ENCODE measurements at places on chromosomes 7 and 10. TPM values are rescaled to one million over a fixed set of nuclear protein-coding genes. Genes with fewer than 3 reads are reported as not detected.

Gene HPSE2
- not detected for total RNA-seq

Gene NPC1L1
- not detected for total RNA-seq

Gene PON1
- total RNA-seq: not detected

Gene GPR158
- not detected for total RNA-seq

Gene SCART1
- 2.8 TPM for total RNA-seq

Gene ACSM6
- total RNA-seq: not detected

DNA sequence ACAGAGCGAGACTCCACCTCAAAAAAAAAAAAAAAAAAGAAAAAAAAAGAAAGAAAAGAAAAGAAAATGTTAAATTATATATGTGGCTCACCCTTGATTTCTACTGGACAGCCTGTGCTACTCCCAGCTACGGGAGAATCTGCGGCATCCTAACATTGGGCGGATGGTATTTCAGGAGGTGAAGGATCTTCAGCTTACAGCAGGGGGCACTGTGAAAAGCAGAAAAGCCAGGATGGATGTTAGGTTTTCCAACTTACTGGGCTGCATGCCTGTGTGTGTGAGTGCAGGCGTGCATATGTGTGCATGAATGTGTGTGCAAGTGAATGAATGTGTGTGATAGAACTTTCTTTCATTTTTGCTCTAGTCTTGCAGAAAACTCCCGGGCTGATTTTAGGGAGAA, 1066.5 kb downstream of the TYW1 start:
- H3K27ac ChIP-seq: no peak overlapping the region
- H3K4me3 ChIP-seq: no peak overlapping the region
- no peaks in the 10 kb centered on the region for H3K4me1 ChIP-seq
- no peaks in the 10 kb centered on the region for H3K27me3 ChIP-seq
- no peaks in the 10 kb centered on the region for H3K36me3 ChIP-seq

DNA sequence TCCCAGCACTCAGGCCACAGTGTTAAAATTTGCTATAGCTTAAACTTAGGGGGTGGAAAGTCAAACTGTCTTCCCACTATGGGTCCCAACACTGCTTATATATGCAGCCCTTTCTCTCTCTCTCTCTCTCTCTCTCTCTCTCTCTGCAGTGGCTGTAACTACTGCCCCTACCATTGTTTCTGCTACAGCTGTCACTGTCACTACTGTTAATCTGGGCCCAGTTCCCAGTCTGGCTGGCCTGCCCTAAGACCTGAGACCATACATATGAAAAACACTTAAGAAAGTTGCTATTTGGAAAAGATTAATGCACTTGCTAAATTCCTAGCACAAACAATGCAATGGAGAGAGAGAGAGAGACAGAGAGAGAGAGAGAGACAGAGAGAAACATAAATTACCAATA, 78.6 kb downstream of the THSD7A start:
- H3K36me3 ChIP-seq: no peaks in the 10 kb centered on the region
- H3K27ac ChIP-seq: no peak overlapping the region
- no peaks in the 10 kb centered on the region for H3K4me1 ChIP-seq
- H3K4me3 ChIP-seq: no peak overlapping the region

DNA sequence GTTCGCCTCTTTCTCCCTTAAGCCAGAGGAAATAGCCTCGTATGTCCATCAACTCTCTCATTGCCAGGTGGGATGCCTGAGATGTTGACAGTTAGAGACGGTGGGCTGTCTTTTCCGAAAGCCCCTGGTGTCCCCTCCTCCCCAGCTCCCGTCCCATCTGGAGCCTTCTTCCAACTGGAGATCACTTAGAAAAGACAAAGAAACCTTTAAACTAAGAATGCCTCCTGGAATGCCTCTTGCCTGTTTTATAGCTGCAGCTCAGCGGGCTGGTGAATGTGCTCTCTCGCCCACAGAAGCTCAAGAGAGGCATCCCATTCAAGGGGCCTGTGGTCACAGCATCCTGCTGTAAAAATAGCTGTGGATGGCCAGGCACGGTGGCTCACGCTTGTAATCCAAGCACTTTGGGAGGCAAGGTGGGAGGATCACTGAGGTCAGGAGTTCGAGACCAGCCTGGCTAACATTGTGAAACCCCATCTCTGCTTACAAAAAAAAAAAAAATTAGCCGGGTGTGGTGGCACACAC, 5.2 kb upstream of the MYL10 start:
- H3K36me3 ChIP-seq: no peaks in the 10 kb centered on the region
- no peak overlapping the region for H3K27ac ChIP-seq
- DNase-seq: no peak
- no peak overlapping the region for H3K4me3 ChIP-seq
- peaks cover 4% of the 10 kb centered on the region for H3K27me3 ChIP-seq

- no peaks in the 10 kb centered on the region for H3K36me3 ChIP-seq
- no peak overlapping the region for H3K4me3 ChIP-seq
- H3K27me3 ChIP-seq: no peaks in the 10 kb centered on the region
- no peak overlapping the region for H3K27ac ChIP-seq
- peaks cover 6% of the 10 kb centered on the region for H3K4me1 ChIP-seq
These were observed 45.4 kb upstream of the MBL2 start for GRCh38 chr10:52818019-52818418.

- no peak for DNase-seq
- peaks cover 11% of the 10 kb centered on the region for H3K4me1 ChIP-seq
- no peak overlapping the region for H3K27ac ChIP-seq
- H3K27me3 ChIP-seq: peaks cover 24% of the 10 kb centered on the region
- H3K4me3 ChIP-seq: peak overlapping the region; percentile 67
- no peaks in the 10 kb centered on the region for H3K36me3 ChIP-seq
These were observed 777 bp downstream of the BICC1 start for GRCh38 chr10:58513188-58514110.

DNA sequence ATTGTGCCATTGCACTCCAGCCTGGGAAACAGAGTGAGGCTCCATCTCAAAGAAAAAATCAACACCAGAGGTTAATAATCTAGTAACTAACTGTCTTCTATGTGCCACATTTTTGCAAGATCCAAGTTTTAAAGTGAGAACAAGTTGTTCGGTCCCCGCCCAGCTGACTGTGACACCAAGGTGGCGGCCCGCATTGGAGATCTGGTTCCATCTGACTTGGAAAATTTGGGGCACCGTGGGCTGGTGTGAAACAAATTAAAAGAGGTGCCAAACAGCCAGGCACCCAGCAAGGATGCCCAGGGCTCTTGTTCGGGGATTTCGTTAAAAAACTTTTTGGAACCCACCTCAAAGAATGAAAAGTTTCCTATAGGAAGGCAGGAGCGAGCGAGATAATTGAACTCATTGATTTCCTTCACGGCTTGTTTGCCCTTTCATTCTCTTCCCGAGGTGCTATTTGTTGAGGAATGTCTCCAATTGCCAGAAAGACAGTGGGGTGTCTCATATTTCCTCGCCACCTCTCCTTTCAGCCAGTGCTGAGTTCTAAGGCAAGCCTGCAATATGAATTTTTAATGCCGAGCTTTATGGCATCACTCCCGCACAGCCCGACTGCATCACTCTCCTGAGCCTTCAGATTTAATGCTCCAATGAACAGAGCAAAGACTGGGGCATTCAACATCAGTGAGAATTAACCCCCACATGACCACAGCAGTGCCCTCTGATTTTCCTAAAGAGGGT, 156.9 kb upstream of the SH2B2 start:
- no peak overlapping the region for H3K4me3 ChIP-seq
- no peaks in the 10 kb centered on the region for H3K27me3 ChIP-seq
- H3K36me3 ChIP-seq: peaks cover 14% of the 10 kb centered on the region
- DNase-seq: no peak
- no peak overlapping the region for H3K27ac ChIP-seq
- H3K4me1 ChIP-seq: peaks cover 7% of the 10 kb centered on the region

- DNase-seq: no peak
- H3K36me3 ChIP-seq: peaks cover 3% of the 10 kb centered on the region
- peak overlapping the region; percentile 82 for H3K4me3 ChIP-seq
- no peaks in the 10 kb centered on the region for H3K27me3 ChIP-seq
- H3K4me1 ChIP-seq: peaks cover 34% of the 10 kb centered on the region
These were observed 757 bp upstream of the PALS2 start for GRCh38 chr7:24572393-24572996.

GRCh38 chr10:100810091-100810834, 64.9 kb downstream of the PAX2 start:
- no peaks in the 10 kb centered on the region for H3K36me3 ChIP-seq
- no peak overlapping the region for H3K27ac ChIP-seq
- H3K27me3 ChIP-seq: peaks cover 69% of the 10 kb centered on the region
- peaks cover 3% of the 10 kb centered on the region for H3K4me1 ChIP-seq
- H3K4me3 ChIP-seq: no peak overlapping the region

DNA sequence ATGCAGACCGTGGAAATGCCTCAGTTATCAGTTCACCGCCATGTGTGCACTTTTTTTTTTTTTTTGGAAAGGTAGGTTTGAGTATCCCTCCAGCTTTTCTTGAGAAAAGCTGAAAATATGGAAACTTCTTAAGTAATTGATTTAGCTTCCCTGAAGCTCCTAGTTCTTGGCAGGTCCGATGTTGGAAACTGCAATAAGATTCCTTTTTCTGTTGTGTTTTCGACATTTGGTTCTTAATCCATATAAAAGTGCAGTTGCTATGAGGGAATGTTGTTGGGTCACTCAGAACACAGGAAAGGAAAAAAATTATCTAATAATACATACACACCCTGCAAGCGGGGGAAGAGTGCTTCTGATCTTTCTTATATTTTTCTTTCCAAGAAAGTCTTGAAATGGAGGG, 665.2 kb downstream of the INHBA start:
- H3K27ac ChIP-seq: no peak overlapping the region
- no peaks in the 10 kb centered on the region for H3K27me3 ChIP-seq
- no peak for DNase-seq
- no peaks in the 10 kb centered on the region for H3K36me3 ChIP-seq
- H3K4me3 ChIP-seq: no peak overlapping the region
- no peaks in the 10 kb centered on the region for H3K4me1 ChIP-seq

DNA sequence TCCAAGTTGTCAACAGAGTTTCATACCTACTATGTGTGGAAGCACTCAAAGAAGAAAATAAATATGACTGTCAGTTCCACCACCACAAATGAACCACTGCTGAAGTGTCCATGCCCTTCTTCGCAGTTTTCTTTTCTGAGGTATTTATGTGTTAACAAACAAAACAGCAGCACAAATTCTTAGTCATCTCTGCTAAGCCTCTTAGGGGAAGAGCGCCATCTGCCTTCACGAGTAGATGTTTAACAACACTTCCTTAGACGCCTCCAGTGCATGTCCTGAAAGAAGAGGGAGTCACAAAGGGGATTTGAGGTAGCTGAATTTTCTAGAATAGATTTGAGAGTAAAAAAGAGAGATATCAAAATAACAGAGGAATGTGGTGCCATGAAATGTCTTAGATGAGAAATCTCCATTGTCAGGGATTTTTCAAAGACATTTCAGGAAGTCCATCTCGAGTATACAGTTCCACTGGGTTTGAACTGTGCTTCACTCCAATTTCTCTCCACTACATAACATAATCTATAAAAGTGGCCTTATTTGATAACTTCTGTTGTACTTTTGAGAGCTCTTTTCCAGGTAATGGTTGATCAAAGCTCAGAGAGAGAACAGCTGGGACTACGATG, 775.3 kb upstream of the POM121L12 start:
- no peak overlapping the region for H3K4me3 ChIP-seq
- no peaks in the 10 kb centered on the region for H3K4me1 ChIP-seq
- no peak for DNase-seq
- no peaks in the 10 kb centered on the region for H3K27me3 ChIP-seq

GRCh38 chr7:2529161-2530070, 9.8 kb downstream of the LFNG start:
- H3K4me1 ChIP-seq: peaks cover 66% of the 10 kb centered on the region
- peak overlapping the region; percentile 97 for H3K27ac ChIP-seq
- no peaks in the 10 kb centered on the region for H3K27me3 ChIP-seq
- DNase-seq: peak; percentile 79

DNA sequence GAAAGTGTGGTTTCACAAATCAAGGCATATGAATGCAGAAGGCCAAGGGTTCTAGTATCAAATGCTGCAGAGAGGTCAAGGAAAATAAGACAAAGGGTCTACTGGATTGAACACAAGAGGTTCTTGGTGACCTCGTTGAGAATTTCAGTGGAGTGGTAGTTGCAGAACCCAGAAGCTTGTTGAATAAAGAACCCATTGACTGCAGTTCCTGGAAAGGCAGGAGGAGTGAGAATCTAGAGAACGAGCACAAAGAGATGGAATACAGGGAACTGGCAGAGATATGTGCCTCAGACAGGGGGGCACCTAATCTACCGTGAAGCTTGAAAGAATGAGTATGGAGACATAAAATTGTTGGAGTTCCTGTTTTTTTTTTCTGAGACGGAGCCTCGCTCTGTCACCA, 3.5 kb upstream of the SEPTIN7 start:
- H3K4me3 ChIP-seq: no peak overlapping the region
- DNase-seq: no peak
- H3K27me3 ChIP-seq: no peaks in the 10 kb centered on the region
- H3K4me1 ChIP-seq: peaks cover 19% of the 10 kb centered on the region

GRCh38 chr10:95434583-95434982, 126.6 kb downstream of the SORBS1 start:
- no peak overlapping the region for H3K27ac ChIP-seq
- H3K4me1 ChIP-seq: no peaks in the 10 kb centered on the region
- no peaks in the 10 kb centered on the region for H3K36me3 ChIP-seq
- no peak overlapping the region for H3K4me3 ChIP-seq

DNA sequence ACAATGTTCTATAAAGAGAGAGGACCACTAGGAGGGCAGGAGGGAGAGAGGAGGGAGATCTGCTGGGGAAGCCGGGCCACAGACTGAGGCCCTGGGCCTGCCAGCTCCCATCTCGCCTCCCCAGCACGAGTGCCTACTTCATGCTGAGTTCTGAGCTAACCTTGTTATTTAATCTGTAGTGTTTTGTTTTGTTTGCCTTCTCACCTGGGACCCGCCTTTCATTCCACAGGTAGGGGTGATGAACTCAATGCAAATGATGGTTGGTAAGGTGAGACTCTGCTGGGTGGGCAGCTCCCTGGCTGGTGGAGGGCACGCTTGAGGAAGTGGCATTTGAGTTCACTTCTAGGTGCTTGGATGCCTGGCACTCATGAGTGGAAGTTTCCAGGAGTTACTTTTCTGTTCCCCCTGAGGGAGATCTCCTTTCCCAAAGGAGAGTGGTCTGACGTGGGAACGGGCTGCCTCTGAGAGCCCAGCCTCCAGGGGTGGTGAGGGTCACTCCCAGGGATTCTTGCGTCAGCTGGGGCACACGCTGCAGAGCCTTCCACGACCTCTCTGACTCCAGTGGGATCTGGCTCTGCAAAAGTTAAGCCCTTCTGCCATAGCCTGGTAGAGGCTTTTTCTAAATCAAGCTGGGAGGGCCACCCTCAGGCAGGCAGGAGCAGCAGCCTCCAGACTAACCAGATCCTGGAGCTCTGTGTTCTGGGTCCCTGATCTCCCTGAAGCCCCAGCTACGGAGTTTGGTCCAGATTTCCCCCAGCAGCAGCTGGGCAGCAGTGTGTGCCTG, 22.4 kb downstream of the UBTD1 start:
- H3K4me1 ChIP-seq: no peaks in the 10 kb centered on the region
- H3K27ac ChIP-seq: no peak overlapping the region
- no peak for DNase-seq
- H3K27me3 ChIP-seq: peaks cover 14% of the 10 kb centered on the region
- H3K36me3 ChIP-seq: no peaks in the 10 kb centered on the region

DNA sequence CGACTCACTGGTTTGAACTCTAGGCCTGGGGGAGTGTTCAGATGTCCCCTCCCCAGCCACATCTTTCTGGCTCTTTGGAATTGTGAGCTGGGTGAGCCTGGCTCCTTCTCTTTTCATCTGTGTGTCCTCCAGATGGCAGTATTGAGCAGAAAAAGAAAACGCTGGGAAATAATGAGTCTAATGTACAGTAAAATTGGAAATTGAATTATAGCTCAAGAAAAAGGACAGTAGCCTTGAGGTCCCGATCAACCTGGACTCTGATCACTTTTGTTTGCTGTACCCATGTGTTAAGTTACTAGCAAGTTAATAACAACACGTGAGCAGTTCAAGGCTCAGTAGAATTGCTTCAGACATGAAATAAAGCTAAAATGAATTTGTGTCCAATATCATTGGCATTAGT, 77.9 kb downstream of the SNX10 start:
- peaks cover 55% of the 10 kb centered on the region for H3K36me3 ChIP-seq
- peaks cover 14% of the 10 kb centered on the region for H3K4me1 ChIP-seq
- H3K27ac ChIP-seq: no peak overlapping the region
- peaks cover 2% of the 10 kb centered on the region for H3K27me3 ChIP-seq
- no peak overlapping the region for H3K4me3 ChIP-seq
